ENCODE measurements at places on chromosomes 16 and 17.

DNA sequence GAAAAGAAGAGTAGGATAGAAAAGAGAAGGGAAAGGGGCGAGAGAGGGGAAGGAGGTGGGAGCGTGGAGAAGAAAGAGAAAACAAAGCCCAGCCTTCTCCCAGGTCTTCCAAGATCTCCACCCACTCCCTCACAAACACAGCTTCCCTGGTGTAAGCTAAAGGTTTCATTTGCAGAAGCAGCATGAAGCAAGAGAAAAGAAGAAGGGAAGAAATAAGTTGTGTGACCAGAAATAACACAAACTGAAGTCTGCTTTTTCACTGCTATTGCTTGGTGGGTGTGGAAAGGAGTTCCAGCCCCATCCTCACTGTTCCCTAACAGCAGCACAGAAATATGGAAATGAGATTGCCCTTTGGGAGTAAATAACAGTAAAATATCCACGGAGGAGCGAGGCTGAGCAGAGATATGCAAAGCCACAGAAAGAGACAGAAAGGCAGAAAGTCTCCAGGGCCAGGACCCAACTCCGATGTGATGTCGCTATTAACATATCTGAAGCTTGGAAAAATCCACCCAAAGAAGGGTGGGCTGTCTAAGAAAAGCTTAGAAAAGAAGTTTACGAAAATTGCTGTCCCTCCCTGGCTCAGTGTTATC lies 10.3 kb upstream of the GAS7 start:
- DNase-seq: no peak

DNA sequence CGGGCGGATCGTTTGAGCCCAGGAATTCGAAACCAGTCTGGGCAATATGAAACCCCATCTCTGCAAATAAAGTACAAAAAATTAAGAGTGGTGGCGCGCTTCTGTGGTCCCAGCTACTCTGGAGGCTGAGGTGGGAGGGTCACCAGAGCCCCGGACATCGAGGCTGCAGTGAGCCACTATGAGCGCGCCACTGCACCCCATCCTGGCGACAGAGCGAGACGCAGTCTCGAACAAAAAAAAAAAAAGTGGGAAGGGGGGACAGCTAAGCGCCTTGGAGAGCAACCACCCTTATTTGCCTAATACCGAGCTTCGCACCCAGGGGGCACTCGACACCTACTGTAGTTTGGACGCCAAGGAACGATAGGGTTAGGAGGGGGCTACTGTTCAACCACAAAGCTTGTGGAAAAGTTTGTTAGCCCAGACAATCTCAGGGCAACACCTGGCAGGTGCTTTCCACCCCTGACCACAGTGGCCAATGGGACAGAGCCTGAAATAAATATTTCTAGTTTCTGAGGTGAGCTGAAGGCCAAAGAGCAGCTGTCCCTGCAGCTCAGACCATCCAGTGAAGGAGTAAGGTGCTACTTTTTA lies 847 bp upstream of the PSMC3IP start:
- peak; percentile 89 for DNase-seq

GRCh38 chr16:24668481-24669061 lies 60.9 kb upstream of the TNRC6A start:
- no peak for DNase-seq

- DNase-seq: no peak
Observed at GRCh38 chr17:48961516-48962233, 6.7 kb downstream of the GIP start.

GRCh38 chr16:27461483-27462171 lies 59.7 kb downstream of the IL21R start:
- DNase-seq: no peak

- DNase-seq: no peak
Observed at GRCh38 chr17:40303708-40304551, 5.0 kb upstream of the RARA start.

- DNase-seq: no peak
Observed at GRCh38 chr17:9905078-9905415, at the start of gene RCVRN. Gene RCVRN (minus strand): TSS chr17:9905271. CDS start chr17:9905180, 91 bp downstream.

DNA sequence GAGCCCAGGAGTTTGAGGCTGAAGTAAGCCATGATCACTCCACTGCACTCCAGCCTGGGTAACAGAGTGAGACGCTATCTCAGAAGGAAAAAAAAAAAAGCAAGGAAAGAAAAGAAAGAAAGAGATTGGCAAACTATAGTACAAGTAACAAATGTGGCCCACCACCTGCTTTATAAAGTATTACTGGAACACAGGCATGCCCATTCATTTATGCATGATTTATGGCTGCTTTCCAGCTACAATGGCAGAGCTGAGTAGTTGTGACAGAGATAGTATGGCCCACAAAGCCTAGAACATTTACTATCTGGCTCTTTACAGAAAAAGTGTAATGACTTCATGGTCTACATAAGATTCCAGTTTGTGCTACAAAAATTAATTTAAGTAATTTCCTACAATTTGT lies 23.6 kb downstream of the C16orf87 start:
- DNase-seq: no peak

DNA sequence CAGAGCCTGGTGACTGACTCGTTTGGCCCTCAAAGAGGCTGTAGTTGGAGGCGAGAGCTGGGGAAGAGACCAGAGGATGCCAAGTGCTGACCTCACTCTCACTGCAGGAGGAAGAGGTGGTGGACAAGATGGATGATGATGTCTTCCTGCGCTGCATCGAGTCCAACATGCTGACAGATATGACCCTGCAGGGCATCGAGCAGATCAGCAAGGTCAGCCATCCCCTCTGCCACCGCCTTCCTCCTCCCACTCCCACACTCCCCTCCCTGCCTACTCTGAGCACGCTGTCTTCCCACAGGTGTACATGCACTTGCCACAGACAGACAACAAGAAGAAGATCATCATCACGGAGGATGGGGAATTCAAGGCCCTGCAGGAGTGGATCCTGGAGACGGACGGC lies 26.9 kb downstream of the POLR2A start:
- no peak for DNase-seq

- no peak for DNase-seq
Observed at GRCh38 chr16:21126518-21126917, 24.1 kb downstream of the DNAH3 start.

GRCh38 chr17:75784473-75785015 lies at the start of gene UNK:
Gene UNK (plus strand): TSS chr17:75784806. CDS start chr17:75784881, 75 bp downstream.
- DNase-seq: peak; percentile 95

DNA sequence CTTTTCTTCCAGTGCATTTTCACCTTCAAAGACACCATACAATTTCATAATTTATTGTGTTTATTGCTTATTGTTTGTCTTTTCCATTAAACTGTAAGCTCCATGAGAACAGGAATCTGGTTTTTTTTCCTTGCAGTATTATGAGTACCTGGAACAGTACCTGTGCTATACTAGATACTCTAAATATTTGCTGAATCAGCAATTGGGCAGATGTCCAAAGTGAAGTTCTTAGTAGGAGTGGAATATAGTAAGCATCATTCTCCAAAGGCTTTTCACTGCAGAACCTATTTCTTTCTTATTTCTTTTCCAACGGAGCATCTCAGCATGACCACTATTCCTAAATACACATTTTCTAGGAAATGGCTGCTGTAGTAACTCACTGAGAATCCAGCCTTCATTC lies 269.0 kb upstream of the CCL2 start:
- DNase-seq: no peak

DNA sequence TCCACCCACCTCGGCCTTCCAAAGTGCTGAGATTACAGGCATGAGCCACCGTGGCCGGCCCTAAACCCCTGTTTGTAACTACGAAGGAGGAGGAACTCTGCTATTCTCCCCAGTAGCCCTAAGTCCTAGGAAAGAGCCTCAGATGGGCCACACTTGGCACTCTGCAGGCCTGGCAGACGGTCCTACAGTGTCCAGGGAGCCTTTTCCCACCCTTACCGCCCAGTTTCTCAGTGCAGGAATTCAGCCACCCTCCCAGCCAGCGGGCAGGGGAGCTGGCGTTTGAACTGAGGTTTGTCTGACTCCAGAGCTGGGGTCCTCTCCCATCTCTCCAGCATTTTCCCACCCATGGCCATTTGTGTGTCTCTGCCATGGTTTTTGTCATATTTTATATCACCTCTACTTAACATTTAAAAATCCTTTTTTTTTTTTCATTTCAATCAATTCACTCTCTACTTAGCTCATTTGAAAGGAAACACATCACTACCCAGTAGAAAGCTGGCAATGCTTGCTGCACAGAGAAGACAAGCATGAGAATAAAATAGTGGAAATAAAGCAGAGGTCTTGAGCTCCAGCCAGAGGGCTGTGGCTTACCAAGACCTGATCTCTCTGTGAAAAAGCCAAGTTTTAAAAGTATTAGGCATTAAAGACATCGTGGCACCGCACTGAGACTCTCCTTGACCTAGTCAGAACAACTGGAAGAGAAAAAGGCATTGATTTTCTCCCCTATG lies 34.9 kb downstream of the BCO1 start:
- no peak for DNase-seq

DNA sequence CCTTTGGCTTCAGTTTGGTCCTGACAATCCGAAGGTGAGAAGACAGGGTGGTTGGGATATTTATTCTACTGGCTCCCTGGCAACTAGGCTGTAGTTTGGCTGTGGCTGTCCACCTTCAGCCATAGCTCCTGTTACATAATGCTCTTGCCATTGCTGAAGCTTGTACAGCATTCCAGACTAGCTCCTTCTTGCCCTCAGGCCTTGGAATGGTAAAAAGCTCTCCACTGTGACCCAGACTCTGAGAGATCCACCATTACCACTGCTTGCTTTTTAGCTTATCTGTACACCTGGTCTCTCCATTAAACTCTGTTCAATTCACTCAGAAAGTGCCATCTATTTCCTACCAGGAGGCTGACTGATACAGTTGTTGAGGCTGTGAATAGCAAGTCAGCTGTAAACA lies 231.8 kb upstream of the MON1B start:
- DNase-seq: no peak

- DNase-seq: no peak
Observed at GRCh38 chr16:84052071-84052622, 9.6 kb upstream of the SLC38A8 start.

- DNase-seq: no peak
Observed at GRCh38 chr17:6109536-6109935, 39.4 kb downstream of the WSCD1 start.

GRCh38 chr17:607361-608147 lies 107.1 kb downstream of the VPS53 start:
- no peak for DNase-seq

GRCh38 chr16:8941718-8942344 lies 21.9 kb downstream of the USP7 start:
- no peak for DNase-seq

GRCh38 chr16:86523166-86523740 lies 12.9 kb downstream of the FOXF1 start:
- no peak for DNase-seq

DNA sequence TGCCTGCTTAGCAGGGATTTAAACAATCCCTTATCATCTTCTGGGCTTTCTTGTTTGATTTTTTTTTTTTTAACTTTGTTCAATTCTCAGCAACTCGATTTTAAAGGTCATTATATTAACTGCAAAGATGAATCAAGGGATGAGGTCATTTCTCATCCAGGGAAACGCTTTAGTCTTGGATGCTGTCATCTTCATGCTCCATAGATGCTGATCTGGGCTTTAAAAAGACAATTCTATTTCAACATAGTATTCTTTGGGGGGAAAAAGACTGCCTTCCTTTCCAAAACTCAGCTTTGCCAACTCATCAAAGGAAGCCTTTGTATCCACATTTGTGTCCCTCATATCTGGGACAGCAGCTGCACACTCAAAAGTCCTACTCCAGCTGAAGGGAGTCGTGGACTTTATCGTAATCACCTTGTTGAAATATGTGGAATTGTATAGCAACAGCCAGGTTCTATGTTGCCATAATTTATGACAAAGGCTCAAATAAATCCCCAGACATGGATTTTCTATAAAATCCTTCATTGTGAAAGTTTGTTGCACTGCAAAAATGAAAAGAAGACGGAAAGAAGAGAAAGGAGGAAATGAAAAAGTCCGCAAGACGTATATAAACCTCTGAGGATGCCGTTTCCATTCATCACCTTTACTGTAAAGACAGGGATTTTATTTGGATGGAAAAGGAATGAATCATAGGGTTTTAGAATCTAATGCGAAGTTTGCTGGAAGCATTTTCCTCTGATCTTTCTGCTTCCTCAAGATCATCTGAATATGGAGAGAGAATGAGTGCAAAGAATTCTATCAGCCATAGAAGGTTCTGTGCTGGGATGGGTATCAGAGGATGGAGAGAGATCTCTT lies 48.6 kb upstream of the XYLT1 start:
- no peak for DNase-seq

DNA sequence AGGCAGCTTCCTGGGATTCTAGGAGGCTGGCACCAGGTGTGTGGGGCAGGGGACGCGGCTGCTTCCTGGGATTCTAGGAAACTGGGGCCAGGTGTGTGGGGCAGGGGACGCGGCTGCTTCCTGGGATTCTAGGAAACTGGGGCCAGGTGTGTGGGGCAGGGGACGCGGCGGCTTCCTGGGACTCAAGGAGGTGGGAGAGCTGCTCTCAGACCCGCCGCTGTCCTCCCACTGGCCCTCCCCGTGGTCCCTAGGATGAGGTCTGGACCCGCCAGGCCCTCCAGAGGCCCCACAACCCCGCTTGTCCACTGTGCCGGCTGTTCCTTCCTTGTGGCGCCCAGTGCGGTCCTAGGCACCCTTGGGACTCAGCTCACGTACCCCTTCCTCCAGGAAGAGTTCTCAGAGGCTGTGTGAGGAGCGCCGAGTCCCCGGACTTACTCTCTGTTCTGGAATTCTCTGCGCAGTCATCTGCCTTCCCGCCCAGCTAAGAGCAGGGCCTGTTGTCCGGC lies 565 bp downstream of the DPEP1 start:
- no peak for DNase-seq

DNA sequence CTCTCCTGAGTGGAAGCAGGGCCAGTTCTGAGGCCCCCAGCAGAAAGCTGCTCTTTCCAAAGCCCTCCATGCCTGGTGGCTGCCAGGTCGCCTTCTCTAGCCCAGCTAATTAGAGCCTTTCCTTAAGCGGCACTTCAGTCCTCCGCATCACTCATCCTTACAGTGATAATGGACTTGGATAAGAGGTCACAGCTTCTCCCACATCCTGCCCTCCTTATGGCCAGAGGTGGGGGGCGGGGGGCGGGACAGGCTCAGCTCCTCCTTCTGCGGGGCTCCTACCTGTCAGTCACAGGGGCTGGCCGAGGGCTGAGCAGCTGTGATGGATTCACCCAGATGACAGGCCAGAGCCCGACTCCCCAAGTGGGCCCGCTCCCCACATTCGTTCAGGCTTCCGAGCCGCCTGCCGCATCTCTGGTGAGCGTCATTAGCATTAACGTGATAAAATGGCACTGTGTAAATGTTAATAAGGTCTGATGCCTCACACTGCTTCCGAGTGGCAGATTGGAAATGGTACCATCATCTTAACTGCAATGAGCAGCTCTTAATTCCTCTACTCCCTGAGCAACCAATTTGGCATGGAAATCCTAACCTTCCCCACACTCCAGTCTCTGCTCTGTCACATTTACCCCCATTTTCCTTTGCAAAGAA lies 41.3 kb downstream of the GRIN2C start:
- DNase-seq: no peak

GRCh38 chr16:75486676-75487313 lies 8.4 kb downstream of the CHST6 start:
- DNase-seq: peak; percentile 61

- no peak for DNase-seq
Observed at GRCh38 chr17:59830007-59830630, 62.6 kb downstream of the TUBD1 start.

GRCh38 chr17:13921841-13922776 lies 147.2 kb upstream of the COX10 start:
- DNase-seq: no peak
